Neural progenitor cell (in vitro differentiated cells): ENCODE measurements at places on chromosomes 1 and 21. TPM values are rescaled to one million over a fixed set of nuclear protein-coding genes. Genes with fewer than 3 reads are reported as not detected.

The CRP gene
- not detected in 2 replicates for total RNA-seq

The ARHGEF2 gene
- total RNA-seq = 79.7 and 108 TPM in 2 replicates

The TMEM200B gene
- 0.56 and 1.1 TPM in 2 replicates for total RNA-seq

The CREG1 gene
- 55.6 and 64.2 TPM in 2 replicates for total RNA-seq

The UBASH3A gene
- total RNA-seq = not detected in 2 replicates

The SLC6A17 gene
- 0.06 TPM in 1 of 2 replicates, not detected in the other for total RNA-seq

The LAD1 gene
- total RNA-seq = 0.34 TPM in 1 of 2 replicates, not detected in the other

The MX2 gene
- 2.2 and 3.3 TPM in 2 replicates for total RNA-seq

The LPAR3 gene
- 2.4 and 4.0 TPM in 2 replicates for total RNA-seq

The FCGR1A gene
- not detected in 2 replicates for total RNA-seq

The LRRC38 gene
- not detected in 2 replicates for total RNA-seq

The OR2T29 gene
- total RNA-seq = not detected in 2 replicates

The MFAP2 gene
- 68.8 and 160 TPM in 2 replicates for total RNA-seq

The FCN3 gene
- total RNA-seq = not detected in 2 replicates

The ADORA1 gene
- total RNA-seq = 1.1 and 3.2 TPM in 2 replicates

The CYP4X1 gene
- total RNA-seq = 0.17 and 0.19 TPM in 2 replicates

The SYT11 gene
- total RNA-seq = 6.3 TPM in 2 replicates
